ENCODE measurements at places on chromosomes 2 and 18.

DNA sequence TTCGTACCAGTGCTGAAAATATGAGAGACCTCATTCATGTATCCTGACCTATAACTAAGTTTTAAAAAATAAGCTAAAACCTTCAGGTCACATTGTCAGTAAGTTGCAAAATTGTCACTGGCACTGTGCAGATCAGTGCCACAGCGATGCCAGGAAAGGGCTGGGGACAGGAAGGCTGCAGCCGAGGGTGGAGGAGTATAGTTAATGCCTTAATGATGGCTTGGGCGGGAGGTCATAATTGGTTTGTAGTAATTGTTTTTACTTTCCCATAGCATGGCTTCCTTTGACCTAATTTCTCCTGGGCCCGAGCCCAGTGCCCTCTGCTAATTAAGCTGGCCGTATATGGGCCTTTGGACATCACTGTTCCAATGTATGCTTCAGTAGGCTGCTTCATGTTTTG lies 47.2 kb upstream of the RAB12 start:
- DNase-seq: no peak

DNA sequence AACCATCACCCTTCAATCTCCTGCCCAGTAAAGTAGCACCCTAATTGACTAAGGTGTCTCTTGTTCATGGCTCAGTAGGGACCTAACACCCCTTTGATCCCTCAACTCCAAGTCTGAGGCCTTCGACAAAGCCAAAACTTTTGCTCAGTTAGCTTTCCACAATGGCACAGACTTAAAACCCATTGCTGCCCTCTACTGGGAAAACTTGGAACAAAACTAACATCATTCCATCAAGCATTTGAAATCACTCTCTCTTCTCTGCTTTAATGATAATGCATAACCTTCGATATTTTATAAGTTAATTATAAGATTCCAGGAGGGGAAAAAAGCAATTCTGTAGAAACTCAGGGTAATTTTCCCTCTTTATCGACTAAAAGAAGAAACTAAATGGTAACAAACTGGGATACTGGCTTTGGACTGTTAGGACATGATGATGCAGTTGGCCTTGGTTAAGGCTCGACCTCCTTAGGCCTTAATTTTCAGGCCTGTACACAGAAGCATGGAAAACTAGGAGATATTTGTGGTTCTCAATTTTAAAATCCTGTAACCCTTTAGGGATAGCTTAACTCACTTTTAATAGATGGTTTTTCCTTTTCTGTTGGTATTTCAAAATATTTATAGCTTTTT lies 127.8 kb downstream of the STK39 start:
- DNase-seq: peak; percentile 35

GRCh38 chr18:24499814-24500213 lies 39.4 kb downstream of the HRH4 start:
- no peak for DNase-seq

DNA sequence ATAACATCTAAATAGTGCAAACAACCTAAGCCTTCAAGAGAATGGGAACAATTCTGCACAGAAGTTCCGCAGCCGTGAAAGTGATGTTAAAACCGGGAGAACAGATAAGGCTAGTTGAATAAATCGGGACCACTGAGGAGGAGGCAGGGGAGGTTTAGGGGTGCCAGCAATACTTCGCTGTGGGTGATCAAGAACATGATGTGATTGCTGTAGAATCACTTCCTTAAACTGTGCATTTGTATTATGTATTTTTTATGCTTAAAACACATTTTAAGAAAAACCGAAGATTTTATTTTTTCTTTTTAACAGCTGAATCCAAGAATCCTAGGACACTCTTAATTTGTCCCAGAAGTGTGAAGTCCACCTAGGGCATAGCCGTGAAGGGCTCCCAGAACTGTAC lies 33.6 kb downstream of the TTC32 start:
- no peak for DNase-seq

- DNase-seq: no peak
Observed at GRCh38 chr2:47869859-47870595, 36.3 kb downstream of the FBXO11 start.

DNA sequence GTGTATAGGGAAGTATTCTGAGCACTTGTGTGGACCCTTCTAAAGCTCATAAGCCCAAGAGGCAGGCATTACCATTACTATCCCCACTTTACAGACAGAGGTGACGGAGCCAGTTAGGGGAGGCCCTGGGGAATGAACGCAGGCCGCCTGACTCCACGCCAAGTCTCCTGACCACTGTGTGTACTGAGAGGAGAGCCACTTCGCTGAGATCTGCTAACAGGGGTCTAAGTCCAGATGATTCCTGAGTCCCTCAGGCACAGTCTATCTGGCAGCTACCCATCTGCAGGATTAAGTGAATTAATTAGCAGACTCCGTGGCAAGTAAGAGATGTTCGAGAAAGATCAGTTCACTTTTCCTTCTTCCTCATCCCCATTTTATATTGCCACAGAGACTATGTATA lies 13.7 kb downstream of the CYB5A start:
- DNase-seq: no peak

DNA sequence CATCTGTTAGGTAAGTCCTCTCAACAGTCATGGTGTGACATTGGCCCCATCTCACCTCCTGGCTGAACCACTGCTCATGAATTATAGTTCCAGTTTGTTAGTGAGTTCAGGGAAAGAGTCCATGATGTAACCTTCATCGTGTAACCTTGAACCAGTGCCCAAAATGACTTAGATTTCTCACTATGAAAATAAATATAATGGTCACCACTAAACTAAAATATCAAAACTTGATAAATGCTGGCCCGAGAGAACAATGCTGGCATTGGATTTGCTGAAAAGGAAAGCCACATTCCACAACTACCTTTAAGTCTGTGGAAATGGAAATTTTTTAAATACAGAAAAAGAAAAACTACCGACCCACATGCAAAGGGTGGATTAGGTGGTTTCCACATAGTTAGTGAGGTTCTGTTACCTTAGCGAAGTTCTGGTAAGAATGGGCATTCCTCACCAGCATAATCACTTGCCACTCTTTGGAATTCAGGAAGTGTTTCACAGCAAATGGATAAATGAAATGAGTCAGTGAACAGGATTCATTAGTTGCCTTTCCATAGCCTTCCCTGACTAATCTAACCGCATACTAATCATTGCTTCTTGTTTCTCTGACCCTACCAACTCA lies 133.9 kb upstream of the CTAGE1 start:
- DNase-seq: no peak

Measured in activated CD4-positive, alpha-beta T cell treated with anti-CD3 and anti-CD28 coated beads, Interleukin-2, amount 50 U/mL, for 24 hours (primary cell).